ENCODE measurements at places on chromosomes 1 and 21.

GRCh38 chr1:21346365-21347071 is 56.3 kb upstream of the ECE1 start:
- DNase-seq, result no peak

DNA sequence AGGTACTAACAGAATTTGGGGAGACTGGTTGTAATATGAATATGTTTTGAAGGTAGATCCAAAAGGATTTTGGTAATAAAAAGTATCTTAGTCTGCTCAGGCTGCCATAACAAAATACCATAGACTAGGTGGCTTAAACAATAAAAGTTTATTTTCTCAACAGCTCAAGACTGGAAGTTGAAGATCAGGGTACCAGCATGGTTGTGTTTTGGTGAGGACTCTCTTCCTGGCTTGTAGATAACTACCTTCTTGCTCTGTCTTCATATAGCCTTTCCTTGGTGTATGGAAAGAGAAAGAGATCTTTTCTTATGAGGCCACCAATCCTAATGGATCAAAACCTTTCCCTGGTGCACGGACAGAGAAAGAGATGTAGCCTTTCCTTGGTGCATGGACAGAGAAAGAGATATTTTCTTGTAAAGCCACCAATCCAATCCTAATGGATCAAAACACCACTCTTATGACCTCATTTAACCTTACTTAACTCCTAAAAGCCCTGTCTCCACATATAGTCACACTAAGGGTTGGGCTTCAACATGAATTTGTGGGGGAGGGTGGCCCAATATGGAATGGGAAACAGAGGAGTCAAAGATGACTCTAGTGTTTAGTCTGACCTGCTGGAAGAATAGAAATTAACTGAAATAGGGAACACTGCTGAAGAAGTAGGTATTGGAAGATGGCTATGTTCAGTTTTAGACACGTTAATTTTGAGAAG is 5.4 kb upstream of the TSNAX start:
- DNase-seq, result no peak

DNA sequence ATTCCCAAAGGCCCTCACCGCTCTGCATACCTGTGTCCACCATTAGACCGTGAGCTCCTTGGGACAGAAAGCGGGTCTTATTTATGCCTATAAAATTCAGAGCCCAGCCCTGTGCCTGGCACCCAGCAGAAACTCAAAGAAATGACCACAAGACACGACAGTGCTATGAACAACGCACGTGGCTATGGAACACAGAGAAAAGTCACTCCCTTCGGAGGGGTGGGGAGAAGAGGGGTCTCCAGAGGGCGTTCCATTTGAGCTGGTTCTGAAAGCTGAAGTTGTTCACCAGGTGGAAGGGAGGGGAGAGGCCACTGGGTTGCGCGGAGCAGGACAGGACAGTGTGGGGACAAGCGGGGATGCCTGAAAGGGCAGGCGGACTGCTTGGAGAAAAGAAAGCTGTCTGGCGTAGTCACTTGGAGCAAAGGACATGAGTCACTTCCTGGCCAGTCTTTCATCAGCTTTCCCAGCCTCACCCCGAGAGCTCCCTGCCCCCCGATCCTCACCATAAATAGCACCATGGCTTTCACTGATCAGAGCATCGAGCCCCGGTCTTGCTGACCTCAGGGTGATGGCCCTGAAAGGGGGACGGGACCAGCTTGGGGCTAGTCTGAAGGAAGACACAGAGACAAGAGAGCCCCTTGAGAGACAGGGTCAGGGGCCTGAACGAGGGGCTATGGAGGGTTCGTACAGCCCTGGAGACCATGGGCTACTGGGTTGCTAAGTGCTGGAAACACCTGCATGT is 28.5 kb downstream of the ECE1 start:
- DNase-seq, result peak; percentile 80

- no peak for DNase-seq
Observed at GRCh38 chr1:22163137-22163536, 20.2 kb upstream of the WNT4 start.

- DNase-seq, result no peak
Observed at GRCh38 chr21:29193072-29193471, 62.6 kb downstream of the MAP3K7CL start.

DNA sequence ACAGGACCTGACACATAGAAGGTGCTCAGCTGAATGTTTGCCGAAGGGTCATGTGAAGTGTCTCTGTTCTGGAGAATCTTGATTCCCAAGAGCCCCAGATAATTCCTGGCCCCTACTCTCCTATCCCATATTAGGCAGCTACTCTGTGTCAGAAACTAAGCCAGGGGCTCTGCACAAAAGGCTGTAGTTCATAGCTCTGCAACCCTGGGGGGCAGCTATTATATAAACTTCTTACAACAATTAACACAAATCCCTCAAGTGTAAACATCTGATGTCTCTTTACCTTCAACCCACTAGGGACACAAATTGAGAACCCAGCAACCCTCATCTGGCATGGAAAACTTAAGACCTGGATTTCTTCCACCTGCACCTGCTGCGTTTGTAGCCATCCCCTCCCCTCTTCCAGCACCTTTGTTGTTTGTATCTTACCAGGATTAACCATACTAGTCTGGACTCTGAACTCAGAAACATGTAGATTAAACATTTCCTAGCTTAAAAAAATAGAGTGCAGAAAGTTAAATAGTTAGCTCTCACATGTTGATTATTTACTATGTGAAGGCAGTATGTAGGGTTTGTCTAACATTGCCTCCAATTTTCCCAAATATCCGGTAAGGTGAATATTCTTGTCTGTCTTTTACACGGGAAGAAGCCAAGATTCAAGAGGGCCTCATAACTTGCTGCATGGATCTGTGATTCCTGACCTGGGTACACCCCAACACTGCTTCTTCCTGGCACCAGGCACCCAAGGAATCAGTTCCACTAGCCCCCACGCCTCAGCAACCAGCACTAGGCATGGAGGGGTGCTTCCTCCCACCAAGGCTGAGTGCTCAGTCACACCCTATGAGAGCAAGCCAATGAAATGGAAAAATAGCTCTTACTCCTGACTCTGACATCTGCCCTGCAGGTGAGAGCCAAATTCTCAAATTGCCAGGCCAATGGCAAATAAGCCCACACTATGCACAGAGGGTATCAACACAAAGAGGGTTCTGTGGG is 220.7 kb upstream of the HOOK1 start:
- DNase-seq, result no peak

- DNase-seq, result no peak
Observed at GRCh38 chr1:108050911-108051629, 86.1 kb upstream of the VAV3 start.

DNA sequence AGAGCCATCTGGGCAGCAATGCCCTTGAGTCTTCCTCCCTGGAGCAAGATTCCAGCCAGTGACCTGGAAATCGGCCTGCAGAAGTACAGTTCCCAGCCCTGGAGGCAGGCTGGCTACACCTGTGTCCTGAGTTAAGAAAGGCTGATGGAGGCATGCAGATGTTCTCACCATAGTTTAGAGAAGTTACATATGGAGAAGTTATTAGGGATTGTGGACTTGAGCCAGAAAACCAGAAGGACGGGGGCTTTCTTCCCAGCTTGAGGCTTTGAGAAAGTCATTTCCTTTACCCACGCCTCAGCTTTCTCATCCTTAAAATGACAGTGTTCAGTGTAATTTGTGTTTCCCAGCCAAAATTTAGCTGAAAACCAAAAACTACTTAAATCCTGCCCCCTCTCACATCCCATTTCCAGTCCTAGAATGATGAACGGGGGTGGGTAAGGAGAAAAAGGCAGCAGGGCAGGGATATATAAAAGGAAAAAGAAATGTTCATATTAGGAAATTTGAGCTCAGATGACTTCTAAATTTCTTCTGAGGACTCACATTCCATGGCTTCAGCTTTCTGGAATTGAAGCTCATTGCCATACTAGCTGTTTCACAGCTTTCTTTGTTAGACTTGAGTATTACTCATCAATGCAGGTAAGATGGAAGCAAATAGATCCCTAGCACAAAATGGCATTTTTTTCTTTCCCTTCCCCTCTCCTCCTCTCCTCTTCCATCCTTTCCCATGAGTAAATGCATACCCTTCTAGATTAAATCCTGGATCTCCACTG is 14.4 kb upstream of the C8B start:
- DNase-seq, result no peak

GRCh38 chr1:94737124-94737998 is 82.8 kb upstream of the SLC44A3 start:
- no peak for DNase-seq

DNA sequence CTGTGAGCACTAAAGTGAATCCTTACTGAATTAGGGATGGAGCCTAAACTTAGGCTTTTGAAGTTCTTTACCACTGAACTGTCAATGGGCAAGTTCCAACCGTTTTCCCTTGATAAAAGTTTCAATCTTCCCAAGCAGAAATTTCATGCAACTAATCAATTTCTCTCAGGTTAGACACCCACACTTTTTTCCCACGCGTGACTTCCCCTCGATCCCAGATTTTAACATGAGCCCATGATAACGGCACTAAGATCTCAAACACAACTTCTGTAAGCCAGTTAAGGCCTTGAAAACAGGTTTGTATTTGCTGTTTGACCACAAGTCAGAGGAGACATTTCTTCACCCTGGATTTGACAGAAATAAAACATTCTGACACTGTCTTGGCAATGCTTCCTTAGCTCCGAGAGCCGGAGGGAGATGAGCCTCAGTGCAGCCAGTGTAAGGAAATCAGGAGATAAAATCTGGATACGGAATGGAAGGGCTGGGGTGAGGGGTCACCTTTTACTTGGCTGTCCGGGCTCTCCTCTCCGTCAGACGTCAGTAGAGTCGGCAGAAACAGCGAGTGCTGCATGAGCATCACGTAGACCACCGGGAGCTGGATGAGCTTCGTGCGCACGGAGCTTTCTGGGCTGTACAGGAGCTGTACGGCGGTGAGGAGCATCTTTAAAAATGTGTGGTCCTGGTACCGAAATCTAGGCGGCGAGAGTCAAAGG is 39.7 kb downstream of the MRAP start:
- DNase-seq, result no peak

DNA sequence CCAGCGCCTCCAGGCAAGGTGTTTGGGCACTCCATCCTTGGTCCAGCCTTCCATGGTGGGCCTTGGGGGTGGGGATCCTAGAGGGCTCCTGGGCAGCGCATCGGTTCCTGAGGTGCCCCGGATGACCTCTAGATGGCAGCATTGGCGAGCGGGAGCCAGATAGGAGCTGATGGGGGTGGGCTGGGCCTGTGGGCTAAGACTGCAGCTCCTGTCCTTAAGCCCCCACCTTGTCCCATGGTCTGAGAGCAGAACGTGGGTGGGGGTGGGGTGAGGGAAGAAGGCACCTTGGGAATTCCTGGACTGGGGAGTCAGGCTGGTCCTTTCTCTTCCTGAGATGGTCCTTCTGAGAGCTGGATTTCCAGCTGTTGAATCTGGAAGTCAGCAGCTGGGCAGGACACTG is 93.4 kb upstream of the CSF3R start:
- peak; percentile 88 for DNase-seq

GRCh38 chr1:16013220-16013907 is 4.5 kb downstream of the HSPB7 start:
- DNase-seq, result peak; percentile 57

DNA sequence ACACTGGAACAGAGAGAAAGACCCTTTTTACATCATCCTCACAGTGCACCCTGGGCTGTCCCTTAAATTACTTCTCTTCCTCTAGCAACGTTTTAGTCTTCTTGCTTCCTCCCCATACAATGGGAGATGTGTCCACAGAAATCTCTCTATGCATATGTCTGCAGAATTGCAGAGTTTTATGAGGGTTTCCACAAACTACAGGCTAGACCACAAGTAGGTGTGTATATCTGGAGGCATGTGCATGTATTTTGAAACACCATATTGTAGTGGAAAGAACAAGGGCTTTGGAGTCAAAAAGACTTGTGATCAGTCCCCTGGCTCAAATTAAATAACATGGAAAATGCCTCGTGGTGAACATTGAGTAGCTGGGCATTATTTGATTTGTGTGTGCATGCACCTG is 121.3 kb upstream of the IPO9 start:
- DNase-seq, result no peak

DNA sequence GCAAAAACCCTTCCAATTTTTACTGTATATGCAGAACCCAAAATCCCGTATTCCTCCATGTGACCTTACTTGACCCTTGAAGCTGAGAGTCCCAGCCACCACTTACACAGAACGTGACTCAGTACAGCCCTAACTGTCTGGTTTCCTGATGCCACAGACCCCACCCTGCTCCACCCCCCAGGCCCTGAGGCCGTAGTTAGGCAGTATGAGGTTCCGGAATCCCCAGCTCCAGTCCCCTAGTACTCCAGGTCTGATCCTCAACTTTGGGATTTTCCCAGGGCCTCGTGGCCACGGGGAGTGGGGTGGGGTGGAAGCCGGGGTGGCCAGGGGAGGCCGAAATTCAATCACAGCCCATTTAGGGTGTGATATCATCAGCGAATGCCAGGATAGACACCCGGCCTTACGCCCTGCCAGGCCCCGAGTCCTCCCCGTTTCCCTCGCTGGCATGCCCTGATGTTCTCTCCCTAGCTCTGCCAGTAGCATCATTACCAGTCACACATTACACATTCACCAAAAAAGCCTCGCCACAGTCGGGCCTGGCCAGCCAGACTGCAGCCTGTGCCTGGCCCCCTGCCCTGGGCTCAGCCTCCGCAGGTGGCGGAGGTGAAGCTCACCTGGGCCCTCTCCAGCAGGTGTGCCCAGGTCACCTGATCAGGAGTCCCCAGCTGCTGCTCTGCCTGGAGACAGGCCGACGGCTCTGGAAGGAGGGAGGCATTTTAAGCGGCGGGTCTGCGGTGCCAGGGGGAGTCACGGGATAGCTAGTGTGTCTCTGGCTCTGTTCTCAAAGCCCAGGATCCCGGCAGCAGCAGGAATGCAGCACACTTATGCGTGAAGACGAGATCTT is 70.8 kb downstream of the SCCPDH start:
- peak; percentile 67 for DNase-seq

- DNase-seq, result no peak
Observed at GRCh38 chr1:154962156-154962749, 671 bp upstream of the PYGO2 start.

DNA sequence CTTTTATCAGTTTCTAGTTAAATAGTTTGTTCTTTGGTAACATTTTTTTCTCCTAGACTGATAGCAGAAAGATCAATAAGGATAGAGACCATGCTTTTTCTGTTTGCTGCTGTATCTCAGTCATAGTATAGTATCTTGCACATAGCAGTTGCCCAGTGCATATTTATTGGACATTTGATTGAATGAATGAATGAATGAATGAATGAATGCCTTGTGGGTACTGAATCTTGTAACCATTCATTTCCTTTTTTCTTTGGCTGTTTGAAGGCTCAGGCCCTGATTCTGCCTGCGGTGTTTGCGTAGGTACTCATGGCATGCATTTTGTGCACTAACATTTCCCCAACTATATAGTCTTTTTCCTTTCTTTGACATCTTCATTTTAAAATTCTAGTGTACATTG is 83.9 kb downstream of the ST3GAL3 start:
- DNase-seq, result no peak

- peak; percentile 84 for DNase-seq
Observed at GRCh38 chr1:20440785-20441200, 45.2 kb downstream of the CAMK2N1 start.
